Naive thymus-derived CD8-positive, alpha-beta T cell (primary cell): ENCODE measurements at places on chromosomes 3 and 15.

DNA sequence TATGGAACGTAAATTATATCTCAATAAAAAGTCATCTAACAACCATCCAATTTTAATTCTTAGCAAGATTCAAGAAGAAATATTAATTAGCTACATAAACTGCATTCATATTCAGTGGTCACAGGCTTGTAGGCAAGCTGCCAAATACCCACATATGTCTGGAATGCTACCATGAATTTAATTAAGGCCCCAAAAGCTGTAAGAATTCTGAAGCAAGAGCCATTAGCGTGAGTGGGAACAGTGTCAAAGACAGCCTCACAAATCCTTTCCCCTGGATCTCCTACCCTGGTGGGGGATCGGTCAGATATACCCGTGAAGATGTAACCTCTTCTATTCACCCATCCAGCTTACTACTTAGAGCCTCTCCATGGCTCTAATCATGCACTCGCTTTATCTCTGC lies 40.0 kb downstream of the ATG7 start:
- DNase-seq, result no peak

DNA sequence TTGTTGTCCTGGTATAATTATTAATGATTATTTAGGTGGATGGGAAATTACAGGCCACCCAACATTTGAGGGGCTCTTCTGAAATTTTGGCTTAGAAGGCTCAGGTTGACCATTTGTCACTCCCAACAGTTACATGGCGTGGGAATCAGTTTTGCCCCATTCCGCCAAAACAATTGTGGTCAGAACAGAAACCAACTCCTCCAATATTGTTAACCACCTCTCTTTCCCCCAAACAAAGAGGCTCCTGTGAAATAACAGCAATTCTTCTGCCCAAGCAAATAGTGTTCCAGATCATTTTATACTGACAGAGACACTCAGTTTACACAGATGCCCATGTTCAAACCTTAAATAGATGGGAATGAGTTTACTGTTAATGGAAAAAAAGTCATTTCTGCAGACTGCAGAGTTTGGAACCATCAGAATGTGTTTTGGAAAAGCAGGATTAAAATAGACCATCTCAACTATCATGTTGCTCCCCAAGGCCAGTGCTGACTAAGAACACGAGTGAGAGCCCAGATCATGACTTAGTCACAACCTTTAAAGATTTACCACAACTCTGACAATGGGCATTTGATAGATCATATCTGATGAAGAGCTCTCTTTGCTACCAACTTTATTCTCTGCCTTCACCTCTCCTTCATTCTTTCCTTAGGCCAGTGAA lies 102.1 kb downstream of the DUT start:
- DNase-seq, result no peak

GRCh38 chr3:115713284-115713683 lies 90.0 kb downstream of the GAP43 start:
- no peak for DNase-seq

DNA sequence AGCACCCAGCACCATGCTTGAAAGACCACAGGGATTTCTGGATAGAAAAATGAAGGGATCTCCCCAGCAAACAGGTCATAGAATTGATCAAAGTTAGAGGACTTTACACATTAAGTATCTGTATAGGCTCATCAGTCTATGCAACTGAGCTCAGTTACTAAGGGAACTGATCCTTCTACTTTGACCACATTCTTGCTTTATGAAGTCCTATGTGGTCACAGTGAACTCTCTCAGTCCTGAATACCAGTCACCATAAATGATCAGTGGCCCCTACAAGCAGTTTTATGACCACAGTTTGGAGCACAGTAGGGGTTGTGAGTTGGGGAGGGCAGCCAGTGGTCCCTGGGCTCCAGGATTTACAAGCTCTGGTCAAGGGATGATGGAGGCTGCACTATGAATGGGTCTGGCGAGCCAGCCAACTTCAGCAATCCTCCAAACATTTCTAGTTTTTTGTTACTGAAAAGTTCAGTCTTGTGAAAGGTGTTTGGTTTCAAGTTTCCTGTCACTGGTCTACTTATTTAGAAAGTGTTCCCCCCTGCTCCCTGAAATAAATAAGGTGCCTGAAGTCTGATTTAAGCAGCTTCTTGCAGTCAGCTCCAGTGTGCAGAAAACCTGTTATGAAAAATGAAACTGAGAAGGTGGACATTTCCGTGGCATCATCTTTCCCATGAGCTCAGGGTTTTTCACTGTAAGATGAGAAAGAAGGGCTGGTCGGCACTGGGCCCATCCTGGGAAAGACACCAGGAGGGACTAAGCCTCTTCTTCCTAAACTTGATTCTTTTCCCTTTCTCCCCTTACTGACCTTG lies 75.5 kb downstream of the DAPK2 start:
- DNase-seq, result no peak
